ENCODE measurements at places on chromosomes 12 and 14. TPM values are rescaled to one million over a fixed set of nuclear protein-coding genes. Genes with fewer than 3 reads are reported as not detected.

KCNJ8 gene
- not detected for total RNA-seq

CCDC38 gene
- total RNA-seq: not detected

DNA sequence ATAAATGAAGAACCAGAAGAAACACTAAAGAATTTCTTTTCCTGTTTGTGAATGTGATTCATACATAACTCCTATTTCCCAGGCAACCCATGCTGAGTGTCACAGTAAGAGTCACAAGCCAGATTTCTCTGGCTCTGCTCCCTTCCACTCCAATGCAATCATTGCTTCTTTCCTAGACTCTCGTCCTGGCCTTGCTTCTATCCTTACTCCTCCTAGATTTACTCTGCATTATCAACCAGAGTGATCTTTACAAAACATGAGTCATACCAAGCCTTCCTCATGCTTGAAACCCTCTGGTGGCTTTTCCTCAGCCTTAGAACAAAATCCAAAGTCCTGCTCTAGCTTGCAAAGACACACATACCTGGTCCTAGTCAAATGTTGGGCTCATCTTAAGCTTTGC lies 13.3 kb downstream of the IL22 start:
- DNase-seq: no peak

DNA sequence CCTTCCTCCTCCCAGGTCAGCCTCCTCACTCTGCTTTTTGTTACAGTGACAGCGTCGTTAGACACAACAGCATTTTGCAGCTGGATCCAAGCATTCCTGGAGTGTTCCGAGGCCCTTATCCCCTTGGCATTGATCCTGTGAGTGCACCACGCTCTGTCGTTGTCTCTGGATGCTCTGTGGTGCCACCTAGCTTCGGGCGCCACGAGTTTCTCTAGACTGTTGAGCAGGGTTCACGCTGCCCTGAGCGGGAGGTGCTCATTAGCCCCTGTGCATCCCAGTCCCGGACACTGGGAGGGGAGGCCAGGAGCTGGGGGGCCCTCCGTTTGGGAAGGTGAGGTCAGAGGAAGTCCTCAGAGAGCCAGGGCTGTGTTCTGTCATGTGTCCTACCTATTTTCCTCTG lies 17.3 kb upstream of the DNAH10 start:
- DNase-seq: no peak

NPFF gene
- not detected for total RNA-seq

RND1 gene
- 1.4 TPM for total RNA-seq

DNA sequence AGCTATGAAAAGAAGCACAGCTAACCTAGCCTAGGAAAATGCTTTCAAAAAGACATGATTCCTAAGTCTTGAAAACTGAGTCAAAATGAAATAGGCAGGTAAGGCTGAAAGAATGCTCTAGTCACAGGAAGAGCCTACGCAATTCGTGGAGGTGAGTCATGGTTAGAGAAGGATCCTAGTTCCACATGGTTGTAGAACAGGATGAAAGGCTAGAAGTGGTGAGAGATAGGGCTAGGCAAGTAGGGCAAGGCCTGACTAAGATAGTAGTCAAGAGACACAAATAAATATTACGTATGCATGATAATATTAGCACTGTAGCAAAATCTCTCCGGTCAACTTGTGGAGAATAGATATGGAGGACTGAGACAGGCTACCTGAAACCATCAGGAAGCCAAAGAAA lies 47.2 kb downstream of the PLCZ1 start:
- DNase-seq: no peak

Measured in pulmonary artery endothelial cell (primary cell).